ENCODE measurements at places on chromosomes 12 and 14.

GRCh38 chr14:80310938-80311750 lies 99.8 kb upstream of the DIO2 start:
- no peak for DNase-seq

GRCh38 chr12:53221203-53222080 lies 10.6 kb downstream of the RARG start:
- DNase-seq, result peak; percentile 64

DNA sequence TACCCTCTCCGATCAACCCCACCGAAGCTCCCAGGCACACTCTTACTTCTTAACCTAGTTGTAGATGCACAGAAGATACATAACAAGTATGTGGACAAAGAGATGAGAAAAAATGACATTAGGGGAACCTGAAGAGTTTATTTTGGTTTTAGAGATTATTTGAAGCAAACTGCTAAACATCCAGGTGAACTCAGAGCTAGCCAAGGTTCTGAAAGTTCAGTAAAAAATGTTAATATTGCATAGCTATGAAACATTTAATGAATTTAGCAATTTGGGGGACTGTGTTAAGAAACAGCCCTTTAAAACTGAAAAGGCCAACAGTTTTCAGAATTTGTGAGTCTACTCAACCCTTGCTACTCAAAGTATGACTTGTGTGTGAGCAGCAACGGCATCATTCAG lies 174.4 kb downstream of the NAV3 start:
- DNase-seq, result no peak

- DNase-seq, result no peak
These were observed 26.1 kb upstream of the JPH4 start for GRCh38 chr14:23604675-23605170.

GRCh38 chr12:52519826-52520662 lies at the start of gene KRT5:
KRT5 (minus strand) TSS chr12:52520394; CDS start chr12:52520296, 98 bp downstream.
- no peak for DNase-seq

DNA sequence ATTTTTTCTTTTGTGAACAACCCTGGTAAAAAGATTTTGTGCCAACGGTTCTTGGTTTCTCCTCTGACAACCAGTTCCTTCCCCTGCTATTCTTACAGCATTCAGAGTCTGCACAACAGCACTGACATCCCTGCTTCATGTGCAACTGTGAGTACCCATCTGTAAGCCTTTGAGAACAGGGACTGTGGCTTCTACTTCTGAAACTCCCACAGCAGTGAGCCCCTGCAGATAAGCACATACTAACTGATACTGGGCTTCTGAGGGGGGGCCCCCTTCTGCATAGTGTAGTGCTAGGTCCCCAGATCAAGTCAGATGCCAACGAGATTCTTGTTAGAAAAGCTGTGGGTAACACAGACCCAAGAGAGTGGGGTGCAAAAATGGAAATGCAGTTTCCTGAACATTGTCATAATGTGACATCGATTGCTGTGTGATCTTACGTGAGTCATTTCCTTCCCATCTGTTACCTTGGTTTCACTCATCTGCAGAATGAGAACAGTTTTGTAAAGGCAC lies 11.1 kb upstream of the NINJ2 start:
- peak; percentile 97 for DNase-seq

DNA sequence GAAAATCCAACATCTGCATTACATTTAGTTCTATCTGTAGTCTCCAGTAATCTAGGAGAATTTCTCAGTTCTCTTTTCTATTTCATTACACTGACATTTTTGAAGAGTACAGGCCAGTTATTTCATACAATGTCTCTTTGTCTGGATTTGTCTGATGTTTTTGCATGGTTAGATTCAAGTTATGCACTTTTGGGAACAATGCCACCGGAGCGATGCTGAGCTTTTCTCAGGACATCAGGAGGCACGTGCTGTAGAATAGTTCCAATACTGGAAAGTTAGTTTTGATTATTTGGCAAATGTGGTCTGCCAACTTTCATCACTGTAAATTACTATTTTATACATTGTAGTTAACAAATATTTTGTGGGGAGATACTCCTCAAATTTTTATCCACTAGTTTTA lies 43.1 kb downstream of the ALDH1L2 start:
- DNase-seq, result no peak

- no peak for DNase-seq
These were observed 27.6 kb downstream of the SLC2A13 start for GRCh38 chr12:40078266-40078665.

DNA sequence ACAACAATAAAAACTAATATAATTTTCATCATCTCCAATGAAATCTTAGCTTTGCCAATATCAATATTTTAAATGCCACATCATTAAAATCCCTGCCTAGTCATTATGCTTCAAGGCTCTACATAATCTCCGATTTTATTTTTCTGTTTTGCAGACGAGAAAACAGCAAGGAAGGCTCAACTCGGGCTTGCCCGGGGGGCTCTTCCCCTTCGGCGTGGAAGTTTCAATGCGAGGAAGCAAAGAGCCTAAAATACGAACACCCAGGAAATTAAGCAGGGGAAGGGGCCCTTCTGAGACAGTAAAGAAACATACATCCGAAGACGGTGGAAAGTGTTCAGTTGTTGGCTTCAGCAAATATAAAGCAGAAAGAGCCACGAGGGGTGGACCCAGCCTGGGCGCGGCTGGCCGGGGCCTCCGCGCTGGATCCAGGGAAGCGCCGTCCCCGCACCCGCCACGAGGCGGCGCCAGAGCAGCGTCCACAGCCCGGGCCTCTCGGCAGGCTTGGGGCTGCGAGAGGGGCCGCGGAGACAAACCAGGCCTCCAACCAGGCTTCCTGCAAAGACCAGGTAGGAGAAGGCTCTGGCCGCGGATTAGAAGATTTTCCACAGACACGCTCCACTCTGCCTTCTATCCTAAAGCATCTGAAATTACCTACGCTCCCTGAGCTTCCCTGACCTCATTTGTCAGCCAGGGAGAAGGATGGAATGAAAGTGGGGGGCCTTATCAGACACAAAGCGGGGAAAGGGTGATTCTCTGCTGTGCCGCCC lies 77.2 kb downstream of the SERPINA3 start:
- peak; percentile 63 for DNase-seq

DNA sequence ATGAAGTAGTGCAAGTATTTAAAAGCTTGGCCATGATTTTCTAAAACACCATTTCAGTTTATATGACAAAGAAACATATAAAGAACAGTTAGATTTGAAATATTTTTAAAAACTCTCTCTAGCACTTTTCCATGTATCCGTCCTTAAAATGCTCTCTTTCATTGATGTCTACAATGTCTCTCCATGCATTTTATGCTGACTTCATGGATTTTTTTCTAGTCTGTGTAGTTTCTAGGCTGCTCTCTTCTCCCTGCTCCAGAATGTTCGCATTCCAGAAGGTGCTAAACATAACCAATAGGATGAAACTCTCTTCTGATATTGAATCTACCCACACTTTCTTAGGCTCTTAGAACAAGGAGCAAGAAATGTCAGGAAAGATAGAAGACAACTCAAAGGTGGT lies 124.8 kb downstream of the PLCZ1 start:
- DNase-seq, result no peak

DNA sequence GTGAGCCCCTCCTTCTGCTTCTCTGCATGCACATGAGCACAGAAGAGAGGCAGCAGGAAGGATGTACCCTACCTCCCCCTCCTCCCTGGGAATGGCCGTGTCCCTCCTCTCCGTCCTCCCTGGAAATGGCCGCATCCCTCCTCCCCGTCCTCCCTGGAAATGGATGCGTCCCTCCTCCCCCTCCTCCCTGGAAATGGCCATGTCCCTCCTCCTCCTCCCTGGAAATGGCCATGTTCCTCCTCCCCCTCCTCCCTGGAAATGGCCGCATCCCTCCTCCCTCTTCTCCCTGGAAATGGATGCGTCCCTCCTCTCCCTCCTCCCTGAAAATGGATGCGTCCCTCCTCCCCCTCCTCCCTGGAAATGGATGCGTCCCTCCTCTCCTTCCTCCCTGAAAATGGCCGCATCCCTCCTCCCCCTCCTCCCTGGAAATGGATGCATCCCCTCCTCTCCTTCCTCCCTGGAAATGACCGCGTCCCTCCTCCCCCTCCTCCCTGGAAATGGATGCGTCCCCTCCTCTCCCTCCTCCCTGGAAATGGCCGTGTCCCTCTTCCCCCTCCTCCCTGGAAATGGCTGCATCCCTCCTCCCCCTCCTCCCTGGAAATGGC lies 428.6 kb downstream of the AACS start:
- DNase-seq, result no peak

GRCh38 chr12:118960865-118961264 lies 20.5 kb upstream of the SRRM4 start:
- no peak for DNase-seq

DNA sequence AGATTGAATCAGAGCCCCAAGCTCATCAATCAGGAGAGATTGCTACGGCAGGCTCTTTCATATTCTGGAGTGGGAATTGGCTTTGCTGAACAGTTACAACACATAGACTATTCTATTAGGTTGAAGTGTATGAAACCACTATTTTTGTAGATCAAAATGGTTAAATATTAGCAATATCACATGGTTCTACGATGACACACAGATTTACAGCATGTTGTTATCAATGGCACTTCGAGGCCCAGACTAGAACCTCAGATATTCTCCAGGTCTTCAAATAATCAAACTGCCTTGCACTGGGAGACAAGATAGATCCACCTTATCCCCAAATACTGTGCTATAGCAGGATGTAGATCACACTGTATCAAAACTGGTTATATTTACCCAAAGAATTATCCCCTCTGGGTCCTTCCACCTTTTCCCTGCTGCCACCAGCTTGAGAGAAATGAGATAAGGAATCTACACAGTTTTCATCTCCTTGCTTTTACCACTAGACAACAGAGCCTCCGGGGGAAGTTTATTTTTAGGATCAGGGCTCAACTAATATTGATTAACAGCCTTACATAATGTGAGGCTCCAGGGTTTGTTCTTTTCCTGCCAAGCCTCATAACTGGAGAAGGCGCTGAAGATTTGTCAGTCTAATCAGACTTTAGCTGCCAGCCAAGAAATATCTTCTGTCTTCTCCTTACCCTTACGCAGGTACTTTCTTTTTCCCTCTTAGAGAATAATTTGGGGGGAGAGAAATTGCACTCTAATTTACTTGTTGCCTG lies 507.1 kb downstream of the DIO2 start:
- no peak for DNase-seq

DNA sequence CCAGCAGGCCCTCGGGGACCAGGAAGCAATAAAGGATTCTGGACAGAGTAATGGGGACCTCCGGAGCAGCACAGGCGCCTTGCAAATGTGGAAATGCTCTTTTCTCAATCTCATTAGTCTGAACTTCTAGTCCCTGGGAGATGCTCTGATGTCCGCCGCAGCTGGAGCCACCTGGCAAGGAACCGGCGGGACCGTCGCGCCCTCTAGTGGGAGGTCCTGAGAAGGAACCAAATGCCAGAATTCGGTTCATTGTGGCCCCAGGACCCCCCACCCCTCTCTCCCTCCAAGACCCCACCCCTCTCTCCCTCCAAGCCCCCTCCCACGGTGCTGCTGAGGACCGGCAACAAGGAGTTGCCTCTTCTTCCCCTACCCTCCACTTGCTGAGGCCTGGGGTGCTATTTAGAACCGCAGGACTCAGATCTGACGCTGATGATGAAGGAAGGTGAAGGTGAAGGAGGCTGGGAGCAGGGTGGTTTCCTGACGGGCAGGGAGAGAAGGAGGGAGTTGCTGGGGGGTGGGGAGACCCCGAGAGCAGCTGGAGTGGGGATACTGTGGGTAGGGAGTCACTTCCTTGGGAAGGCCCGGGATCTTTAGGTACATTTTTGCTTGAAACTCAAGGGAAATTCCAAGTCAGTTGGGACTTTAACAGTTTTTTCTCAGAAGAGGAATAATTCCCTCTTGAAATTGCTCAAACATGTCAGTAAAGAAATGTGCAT lies 42.5 kb downstream of the SMIM41 start:
- peak; percentile 72 for DNase-seq

- no peak for DNase-seq
These were observed 11.5 kb downstream of the CBLN3 start for GRCh38 chr14:24417832-24418491.

GRCh38 chr14:102451064-102451352 lies 58.6 kb downstream of the ANKRD9 start:
- DNase-seq, result no peak

DNA sequence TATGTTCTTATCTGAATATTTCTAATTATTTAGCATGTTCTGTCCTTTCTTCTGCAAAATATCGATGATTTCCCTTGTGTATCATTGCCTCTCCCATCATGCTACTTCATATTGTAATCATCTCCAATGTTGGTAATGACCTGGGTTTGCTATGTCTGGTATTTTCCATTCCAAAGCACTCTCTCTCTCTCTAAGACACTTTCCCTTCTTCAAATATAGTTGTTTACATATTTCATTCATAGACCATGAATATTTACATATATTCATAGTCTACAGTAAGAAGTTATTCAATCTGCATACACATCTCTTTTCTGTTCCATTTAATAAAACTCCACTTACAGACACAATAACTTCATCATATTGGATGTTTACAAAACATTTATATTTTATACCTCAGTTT lies 1516.5 kb upstream of the FLRT2 start:
- no peak for DNase-seq

GRCh38 chr12:12736759-12737676 lies 19.9 kb downstream of the CDKN1B start:
- peak; percentile 86 for DNase-seq

GRCh38 chr12:81330480-81330879 lies 252.6 kb downstream of the ACSS3 start:
- DNase-seq, result no peak

DNA sequence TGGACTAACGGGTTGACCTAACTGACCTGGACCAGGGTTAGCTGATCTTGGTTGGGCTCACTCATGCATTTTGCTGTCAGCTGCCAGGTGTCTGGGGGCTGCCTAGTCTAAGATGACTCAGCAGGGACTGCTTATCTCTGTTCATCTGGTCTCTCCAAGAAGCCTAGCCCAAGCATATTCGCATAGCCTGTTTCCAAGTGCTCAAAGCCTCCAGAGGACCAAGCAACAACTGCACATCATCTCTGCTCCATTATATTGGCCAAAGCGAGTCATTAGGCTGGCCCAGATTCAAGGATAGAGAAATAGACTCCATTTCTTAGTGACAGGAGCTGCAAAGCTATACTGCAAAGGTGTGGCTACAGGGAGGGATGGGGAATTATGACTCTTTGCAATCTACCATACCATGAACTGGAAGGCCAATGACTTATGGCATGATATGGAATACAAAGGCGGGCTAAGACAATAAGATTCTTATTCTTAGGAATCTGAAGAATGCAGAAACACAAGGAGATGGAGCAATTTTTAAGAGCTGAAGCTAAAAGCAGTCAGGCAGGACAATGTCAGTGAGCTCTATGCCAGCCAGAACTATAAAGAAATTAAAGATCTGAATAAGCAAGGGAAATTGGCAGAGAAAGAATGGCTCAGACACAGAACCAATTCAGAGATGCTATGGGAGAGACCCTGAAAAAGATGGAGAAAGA lies 194.6 kb upstream of the FSCB start:
- DNase-seq, result no peak

GRCh38 chr12:99147130-99147529 lies 500.4 kb upstream of the GARIN6 start:
- DNase-seq, result no peak

All from activated CD4-positive, alpha-beta T cell treated with anti-CD3 and anti-CD28 coated beads, Interleukin-10, Interleukin-2, amounts not matched to agents 100 ng/mL and 50 ng/mL, durations not matched to agents 16 hours and 8 hours (primary cell).